ENCODE measurements at places on chromosomes 16 and 17.

DNA sequence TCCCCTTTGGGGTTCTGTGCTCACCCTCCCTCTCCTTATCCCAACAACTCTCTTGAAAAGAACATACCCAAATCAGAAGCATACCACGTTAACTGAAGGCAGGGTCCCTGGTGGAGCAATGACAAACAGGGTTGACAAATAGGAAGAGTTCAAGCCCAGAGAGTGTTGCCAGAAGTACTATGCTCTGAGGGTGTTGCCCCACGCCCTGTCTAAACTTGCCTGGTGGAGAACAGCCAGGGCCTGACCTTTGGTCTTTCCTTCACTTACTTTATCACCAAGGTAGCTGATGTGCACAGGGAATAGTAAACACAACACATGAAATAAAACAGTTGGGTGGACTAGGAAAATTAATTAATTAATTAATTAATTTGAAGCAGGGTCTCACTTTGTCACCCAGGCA, 23.3 kb downstream of the ZNF75A start:
- no peak for DNase-seq

GRCh38 chr17:29458066-29458465, 67.9 kb downstream of the TAOK1 start:
- no peak for DNase-seq

- no peak for DNase-seq
Measured at GRCh38 chr16:89787365-89787805, 29.1 kb downstream of the FANCA start.

DNA sequence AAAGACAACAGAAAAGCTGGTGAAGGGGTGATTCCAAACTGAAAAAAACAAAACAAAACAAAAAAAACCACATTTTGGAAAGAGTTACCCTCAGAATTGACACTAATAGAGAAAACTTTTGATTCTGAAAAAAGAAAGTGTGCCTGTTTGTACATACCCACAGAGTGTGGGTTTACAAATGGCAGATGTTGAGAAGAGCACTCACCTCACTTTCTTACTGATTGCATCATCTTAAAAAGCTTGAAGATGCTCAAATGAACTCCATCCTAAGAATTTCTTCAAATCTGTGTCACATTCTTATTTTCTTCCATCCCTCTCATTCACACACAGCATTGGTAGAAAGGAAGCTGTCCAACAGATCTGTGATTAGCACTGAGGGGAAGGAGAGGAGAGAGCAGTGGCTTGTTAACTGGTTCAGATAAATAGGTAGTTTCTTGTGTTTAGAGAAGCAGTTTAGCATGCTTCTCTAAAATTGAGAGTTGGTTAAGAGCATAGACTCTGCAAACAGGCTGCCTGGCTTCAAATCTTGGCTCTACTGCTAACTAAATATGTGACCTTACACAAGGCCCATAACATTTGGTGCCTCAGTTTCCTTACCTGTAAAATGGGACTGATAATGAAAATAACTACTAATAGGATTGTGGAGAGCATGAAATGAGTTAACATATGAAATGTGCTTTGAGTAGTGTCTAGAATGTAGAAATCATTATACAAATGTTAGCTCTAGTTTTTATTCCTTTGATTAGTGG, 6.9 kb downstream of the GNAO1 start:
- DNase-seq, result no peak

GRCh38 chr17:76709077-76709950, 1.5 kb downstream of the MXRA7 start:
- no peak for DNase-seq
